ENCODE measurements at places on chromosomes 6 and 20.

DNA sequence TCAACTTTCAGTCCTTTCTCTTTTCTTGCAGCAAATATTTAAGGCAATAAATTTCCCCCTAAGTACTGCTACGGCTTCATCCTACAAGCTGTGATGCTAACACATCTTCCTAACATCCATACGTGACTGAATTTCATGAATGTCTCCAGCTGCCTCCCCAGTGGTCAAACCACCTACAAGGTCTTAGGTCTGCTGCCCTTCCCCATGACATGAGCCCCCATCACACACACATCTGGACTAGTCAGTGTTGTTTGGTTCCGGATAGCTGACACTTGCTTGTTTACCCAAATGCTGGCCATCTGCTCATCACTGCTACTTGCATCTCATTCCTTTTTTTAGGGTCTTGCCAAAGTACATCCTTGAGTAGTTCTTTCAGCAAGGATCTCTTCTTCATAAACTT lies 14.6 kb downstream of the RRBP1 start:
- no peak for DNase-seq

- no peak for DNase-seq
Measured at GRCh38 chr6:134254118-134254517, 63.8 kb downstream of the SGK1 start.

GRCh38 chr6:81929828-81930227 lies 177.3 kb upstream of the TENT5A start:
- DNase-seq, result peak; percentile 99

DNA sequence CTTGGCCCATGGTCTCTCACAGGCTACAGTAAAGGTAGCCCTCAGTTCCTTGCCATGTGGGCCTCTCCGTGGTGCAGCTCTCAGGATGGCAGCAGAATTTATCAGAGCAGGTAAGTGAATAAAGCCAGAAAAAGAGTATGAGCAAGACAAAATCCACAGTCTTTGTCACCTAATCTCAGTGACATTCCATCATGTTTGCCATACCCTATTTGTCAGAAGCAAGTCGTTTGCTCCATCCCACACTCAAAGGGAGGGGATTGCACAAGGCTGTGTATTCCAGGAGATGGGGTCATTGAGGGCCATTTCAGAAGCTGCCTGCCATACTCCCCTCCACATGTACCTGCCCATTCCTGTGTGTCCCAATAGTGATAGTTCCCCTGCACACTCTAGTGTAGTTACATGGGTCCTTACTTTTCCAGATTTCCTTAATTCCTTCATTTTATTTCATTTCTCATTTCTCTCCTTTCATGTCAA lies 24.2 kb downstream of the ISM1 start:
- no peak for DNase-seq

DNA sequence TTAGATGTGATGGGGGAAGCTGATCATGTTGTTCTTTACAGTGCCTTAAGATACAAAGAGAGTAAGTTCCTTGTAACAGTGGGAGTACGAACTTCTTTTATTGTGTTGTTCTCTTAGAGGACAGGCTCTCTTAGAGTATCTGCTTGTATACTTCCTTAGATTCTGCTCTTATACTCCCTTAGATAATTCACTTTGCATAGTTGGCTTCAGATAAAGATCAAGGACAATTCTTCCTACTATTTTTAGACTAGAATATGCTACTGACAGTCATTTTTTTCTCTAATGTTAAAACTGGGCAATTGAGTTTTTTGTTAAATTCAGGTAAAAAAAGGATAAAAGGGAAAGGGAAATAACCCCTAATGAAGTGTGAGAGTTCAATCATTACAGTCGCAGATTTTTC lies 138.7 kb downstream of the MYB start:
- DNase-seq, result no peak

- no peak for DNase-seq
Measured at GRCh38 chr6:80903711-80904110, 797.2 kb downstream of the BCKDHB start.

- no peak for DNase-seq
Measured at GRCh38 chr6:85066266-85066665, 301.9 kb upstream of the TBX18 start.

GRCh38 chr6:108294297-108294726 lies 542 bp upstream of the AFG1L start:
- DNase-seq, result no peak

DNA sequence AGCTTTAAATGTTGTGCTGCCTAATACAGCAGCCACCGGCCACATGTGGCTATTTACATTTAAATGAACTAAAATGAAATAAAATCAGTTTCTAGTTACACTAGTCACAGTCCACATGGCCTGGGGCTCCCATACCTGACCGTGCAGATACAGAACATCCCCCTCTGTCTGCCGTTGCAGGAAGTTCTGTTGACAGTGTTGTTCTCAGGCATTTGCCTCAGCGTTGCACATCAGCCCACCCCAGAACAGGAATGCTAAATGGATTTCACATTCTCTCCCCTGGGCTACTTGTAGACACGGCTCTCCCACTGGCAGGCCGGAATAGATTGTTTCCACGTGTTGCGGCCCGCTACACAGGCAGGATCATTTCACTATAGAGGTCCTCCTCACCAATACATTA lies 26.3 kb downstream of the JAG1 start:
- DNase-seq, result peak; percentile 74

GRCh38 chr6:33175436-33176069 lies 16.7 kb downstream of the COL11A2 start:
- no peak for DNase-seq

DNA sequence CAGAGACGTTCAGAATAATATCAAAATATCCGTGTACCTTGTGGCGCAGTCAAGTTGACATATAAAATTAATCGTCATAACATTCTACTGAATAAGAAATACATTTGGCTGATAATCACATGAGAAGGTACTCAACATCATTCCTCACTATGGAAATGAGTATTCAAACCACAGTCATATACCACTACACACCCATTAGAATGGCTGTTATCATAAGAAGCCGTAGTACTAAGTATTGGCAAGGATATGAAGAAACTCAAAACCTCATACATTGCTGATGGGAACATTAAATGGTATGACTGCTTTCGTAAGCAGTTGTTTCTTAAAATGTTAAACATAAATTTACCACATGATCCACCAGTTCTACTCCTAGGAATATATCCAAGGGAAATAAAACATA lies 244.7 kb downstream of the CDKAL1 start:
- no peak for DNase-seq

GRCh38 chr6:24967211-24967610 lies 31.5 kb upstream of the RIPOR2 start:
- no peak for DNase-seq

DNA sequence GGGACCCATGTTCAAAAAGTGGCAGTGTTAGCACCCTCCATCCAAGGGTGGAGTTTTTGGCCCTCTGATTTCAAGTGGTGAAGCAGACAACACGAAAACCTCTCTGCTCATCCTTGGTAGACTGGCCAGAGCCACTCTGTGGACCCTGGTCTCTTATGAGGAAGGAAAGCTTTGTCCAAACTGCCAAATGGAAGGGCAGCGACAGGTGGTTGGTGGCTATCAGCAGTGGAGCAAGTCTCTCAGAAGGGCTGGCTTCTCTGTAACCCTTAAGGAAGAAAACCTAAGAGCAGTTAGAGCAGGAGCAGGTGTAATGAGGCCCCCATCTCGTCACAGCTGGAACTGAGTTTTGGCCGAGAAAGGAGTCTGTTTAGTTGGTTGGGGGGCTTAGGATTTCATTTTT lies 155.8 kb downstream of the SLC16A10 start:
- no peak for DNase-seq

DNA sequence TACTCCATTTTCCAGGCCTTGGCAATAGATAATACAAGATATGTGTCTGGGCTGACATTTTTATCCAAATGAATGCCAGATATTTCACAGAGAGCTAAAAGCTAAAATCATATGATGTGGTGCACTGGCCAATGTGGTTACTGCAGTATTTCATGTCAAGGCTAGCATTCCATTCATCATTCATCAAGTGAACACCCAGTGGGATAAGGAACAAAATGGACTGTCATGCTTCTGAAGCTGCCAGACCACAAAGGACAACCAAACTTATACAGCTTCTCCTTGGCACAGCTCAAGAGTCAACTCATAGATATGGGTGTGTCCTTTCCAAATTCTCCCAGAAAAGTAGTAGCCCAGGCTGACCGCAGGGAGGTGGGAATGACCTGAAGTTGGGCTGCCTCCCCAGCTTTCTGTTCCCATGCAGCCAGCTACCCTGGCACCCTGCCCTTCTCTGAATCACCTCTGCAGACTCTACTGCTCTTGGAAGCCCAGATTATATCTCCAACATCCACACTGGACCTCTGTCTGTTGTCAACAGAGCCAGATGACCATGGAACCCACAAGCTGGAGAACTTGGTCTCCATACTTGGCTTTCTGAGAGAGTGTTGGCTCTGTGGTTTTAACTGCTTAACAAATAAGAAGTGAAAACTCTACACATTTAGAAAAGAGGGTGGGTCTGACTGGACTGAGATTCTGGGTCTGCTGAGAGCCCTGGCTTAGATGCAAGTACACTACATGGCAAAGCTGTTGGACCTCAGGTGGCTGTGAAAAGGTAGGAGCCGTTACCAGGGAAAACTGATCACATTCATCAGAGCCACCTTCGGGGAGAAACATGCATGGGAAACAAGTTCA lies 122.8 kb downstream of the ALDH8A1 start:
- DNase-seq, result peak; percentile 99

DNA sequence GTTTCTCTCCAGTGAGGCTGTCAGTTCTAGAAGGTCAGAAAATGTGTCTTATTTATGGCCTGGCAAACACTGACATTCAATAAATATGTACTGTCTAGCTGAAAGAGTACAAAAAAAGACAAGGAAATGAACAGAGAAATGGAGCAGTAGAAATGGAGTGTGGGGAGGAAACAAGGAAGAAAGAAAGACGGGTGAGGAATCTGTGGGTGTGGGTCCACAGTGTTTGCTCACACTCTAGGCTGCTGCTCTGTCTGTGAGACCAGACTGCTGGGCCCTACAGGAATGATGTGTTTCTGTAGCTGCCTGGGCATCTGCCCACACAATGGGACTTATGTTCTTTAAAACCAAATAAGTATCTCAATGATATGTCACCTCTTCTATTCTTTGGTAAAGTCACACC lies 114.2 kb downstream of the MOXD1 start:
- DNase-seq, result no peak

GRCh38 chr6:10746915-10747250 lies 722 bp upstream of the TMEM14B start:
- no peak for DNase-seq
